MCF 10A (cell line): ENCODE measurements at places on chromosomes 6 and 20. TPM values are rescaled to one million over a fixed set of nuclear protein-coding genes. Genes with fewer than 3 reads are reported as not detected.

SAMD3 gene
- total RNA-seq, result not detected in 2 replicates

SRSF12 gene
- total RNA-seq, result 1.1 and 1.2 TPM in 2 replicates

WRNIP1 gene
- 33.4 and 44.8 TPM in 2 replicates for total RNA-seq

RIPPLY2 gene
- total RNA-seq, result not detected in 2 replicates

OLIG3 gene
- total RNA-seq, result not detected in 2 replicates

EFCAB8 gene
- total RNA-seq, result not detected in 2 replicates

DNA sequence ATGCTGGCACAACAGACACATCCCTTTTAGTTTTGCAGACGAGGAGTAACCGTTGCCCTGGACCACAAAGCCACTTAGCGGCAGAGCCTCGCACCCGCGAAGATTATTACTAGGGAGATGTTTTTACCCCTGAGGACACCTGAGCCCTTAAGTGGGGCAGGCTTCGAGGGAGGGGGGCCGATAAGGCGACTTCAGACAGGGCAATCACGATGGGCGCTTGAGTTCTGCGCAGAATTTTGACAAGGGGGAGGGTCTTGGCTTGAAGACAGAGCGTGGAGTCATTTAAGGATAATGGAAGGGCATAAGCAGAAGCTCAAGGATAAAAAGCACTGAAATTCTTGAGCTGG, 650 bp upstream of the TTK start:
- DNase-seq, result peak; percentile 5

DNA sequence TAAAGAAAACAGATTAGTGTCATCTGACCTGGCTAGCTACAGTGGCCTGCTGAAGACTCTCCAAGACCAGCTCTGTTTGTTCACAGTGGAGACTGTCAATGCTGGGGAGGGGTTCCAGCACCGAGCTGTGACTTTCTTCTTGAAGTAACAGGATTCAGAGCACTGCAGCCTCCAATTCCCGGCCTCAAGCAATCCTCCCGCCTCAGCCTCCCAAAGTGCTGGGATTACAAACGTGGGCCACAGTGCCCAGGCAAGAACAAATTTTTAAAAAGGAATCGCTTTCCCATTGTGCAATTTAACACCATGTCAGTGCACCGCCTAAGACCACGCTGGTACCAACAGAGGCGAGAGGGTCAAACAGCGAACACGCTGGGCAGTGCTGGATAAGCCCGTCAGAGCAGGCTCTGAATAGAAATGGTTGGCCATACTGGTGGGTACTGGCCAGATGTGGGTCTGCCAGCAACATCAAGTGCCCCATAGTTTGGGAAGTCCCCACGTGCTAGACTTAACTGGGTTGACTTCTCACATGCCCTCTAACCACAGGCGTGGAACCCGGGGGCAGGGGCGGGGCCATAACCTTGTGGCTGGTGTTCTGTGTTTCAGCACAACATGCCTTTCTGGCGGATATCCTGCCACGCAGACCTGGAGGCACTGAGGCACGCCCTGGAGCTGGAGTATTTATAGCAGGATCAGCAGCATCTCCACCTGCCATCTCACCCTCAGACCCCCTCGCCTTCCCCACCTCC, 168.9 kb downstream of the ZMYND8 start:
- no peak for DNase-seq

DNA sequence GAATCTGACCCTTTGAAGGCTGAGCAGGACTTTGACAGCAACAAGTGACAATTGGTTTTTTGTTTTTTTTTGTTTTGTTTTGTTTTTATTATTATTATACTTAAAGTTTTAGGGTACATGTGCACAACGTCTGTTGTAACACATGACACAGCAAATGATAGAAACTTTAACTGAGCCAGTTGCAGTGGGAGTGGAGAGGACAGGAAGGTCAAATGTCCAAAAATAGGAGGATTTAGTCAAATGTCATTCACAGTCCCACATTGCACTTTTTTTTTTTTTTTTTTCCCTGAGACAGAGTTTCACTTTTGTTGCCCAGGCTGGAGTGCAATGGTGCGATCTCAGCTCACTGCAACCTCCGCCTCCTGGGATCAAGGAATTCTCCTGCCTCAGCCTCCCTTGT, 223.0 kb downstream of the HIVEP2 start:
- no peak for DNase-seq

DNA sequence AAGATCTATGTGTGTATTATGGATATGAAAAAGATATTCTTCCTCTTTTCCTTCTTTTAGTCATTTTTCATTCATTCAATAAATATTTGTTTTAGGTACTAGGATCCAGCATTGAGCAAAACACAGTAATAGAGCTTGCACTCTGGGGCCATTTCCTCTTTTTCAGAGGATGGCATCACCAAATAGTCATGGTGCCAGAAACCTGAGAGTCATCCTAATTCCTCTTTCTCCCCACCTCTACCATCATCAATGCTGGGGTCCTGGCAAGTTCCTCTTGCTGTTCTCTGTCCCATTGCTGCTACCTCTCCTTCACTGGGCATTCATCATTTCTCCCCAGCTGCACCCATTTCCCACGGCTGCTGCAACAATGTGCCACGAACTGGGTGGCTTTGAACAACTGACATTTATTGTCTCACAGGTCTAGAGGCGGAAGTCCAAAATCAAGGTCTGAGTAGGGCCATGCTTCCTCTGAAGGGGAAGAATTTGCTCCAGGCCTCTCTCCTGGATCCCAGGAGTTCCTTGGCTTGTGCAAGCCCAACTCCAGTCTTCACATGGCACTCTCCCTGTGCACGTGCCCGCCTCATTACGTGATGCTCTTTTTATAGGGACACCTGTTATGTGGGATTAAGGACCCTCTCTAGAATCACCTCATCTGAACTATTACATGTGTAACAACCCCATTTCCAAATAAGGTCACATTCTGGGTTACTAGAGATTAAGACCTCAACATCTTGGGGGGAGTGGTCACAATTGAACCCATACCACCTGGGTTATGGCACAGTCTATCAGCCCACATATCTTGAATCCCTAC, 9.5 kb upstream of the IGF2R start:
- DNase-seq, result no peak

- peak; percentile 33 for DNase-seq
These were observed 129.8 kb downstream of the FOXO3 start for GRCh38 chr6:108690326-108691049.

GRCh38 chr6:15427331-15428070, 181.6 kb downstream of the JARID2 start:
- no peak for DNase-seq

- DNase-seq, result peak; percentile 21
These were observed 171.6 kb downstream of the MTHFD1L start for GRCh38 chr6:151036869-151037680.

- peak; percentile 14 for DNase-seq
These were observed 223.4 kb upstream of the FOXQ1 start for GRCh38 chr6:1088492-1089001.

- DNase-seq, result no peak
These were observed 8.7 kb upstream of the NPBWR2 start for GRCh38 chr20:64116016-64116415.

- no peak for DNase-seq
These were observed 7.4 kb downstream of the SLC52A3 start for GRCh38 chr20:760751-761417.

GRCh38 chr6:14176429-14176828, 58.9 kb downstream of the CD83 start:
- no peak for DNase-seq

GRCh38 chr6:17945111-17945510, 42.3 kb downstream of the KIF13A start:
- DNase-seq, result no peak

- no peak for DNase-seq
These were observed 18.9 kb upstream of the NXT1 start for GRCh38 chr20:23331450-23332350.

- DNase-seq, result peak; percentile 56
These were observed 851 bp downstream of the SNX5 start for GRCh38 chr20:17967521-17968365.

DNA sequence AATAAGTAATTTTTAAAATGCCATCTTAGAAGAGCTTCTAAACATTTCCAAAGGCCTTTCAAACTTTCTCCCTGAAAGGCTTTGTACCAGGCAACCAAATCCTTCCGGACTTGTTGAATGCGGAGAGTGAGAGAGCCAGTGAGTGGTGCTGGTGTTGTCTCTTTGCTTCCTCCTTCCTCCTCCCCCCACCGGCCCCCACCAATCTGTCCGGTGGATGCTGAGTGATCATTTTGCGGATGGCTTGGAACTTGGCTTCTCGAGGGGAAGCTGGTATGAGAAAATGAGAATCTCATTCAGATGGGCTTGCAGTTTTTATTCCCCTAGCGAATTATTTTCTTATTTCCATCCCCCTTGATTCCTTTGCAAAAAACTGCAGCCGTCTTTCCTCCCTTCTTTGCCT, 97.3 kb downstream of the ANKRD60 start:
- DNase-seq, result no peak

DNA sequence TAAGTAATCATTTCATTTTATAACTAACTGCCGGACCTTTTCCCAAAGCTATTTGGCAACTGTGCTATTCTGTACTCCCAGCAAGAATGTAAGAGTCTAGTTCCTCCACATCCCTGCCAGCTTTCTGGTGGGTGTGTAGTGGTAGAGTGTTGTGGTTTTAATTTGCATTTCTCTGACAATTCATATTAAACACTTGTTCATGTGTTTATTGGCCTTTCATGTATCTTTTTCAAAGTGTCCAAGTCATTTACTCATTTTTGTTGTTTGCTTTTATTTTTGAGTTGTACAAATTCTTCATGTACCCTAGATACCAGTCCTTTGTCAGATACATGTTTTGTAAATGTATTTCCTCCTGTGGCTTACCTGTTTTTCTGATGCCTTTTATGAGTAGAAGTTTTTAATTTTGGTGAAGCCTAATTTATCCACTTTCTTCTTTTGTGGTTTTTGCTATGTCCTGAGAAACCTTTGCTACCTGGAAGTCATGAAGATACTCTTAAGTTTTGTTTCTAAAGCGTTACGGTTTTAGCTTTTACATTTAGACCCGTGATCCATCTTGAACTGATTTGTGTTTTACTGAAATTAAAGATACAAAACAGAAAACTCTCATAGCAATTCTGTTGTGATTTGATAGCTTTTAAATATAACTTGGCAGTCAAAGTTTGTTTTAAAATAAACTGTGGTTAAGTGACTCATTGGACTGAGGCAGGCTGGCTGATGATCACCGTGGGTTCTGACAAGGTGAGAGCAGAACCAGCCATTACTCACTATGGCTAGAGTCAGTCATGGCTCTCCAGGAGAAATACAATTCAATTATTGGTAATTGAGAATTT, 8.0 kb downstream of the MYLIP start:
- peak; percentile 78 for DNase-seq

DNA sequence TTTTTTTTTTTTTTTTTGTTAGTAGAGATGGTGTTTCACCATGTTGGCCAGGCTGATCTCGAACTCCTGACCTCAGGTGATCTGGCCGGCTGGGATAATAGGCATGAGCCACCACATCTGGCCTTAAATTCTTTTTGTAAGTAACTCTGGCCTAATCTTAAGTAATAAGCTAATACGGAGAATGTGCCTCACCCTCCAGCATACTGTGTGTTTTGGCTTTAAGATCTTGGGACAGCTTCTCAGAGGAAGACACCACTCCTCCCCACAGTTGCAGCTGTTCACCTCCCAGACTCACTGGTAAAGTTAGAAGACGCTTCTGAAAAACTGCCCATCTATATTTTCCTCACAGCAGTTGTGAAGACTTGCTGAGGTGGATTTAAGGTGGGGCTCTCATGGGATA, 120.8 kb downstream of the CCDC170 start:
- no peak for DNase-seq

GRCh38 chr6:46521464-46521971, 30.3 kb upstream of the RCAN2 start:
- DNase-seq, result no peak

DNA sequence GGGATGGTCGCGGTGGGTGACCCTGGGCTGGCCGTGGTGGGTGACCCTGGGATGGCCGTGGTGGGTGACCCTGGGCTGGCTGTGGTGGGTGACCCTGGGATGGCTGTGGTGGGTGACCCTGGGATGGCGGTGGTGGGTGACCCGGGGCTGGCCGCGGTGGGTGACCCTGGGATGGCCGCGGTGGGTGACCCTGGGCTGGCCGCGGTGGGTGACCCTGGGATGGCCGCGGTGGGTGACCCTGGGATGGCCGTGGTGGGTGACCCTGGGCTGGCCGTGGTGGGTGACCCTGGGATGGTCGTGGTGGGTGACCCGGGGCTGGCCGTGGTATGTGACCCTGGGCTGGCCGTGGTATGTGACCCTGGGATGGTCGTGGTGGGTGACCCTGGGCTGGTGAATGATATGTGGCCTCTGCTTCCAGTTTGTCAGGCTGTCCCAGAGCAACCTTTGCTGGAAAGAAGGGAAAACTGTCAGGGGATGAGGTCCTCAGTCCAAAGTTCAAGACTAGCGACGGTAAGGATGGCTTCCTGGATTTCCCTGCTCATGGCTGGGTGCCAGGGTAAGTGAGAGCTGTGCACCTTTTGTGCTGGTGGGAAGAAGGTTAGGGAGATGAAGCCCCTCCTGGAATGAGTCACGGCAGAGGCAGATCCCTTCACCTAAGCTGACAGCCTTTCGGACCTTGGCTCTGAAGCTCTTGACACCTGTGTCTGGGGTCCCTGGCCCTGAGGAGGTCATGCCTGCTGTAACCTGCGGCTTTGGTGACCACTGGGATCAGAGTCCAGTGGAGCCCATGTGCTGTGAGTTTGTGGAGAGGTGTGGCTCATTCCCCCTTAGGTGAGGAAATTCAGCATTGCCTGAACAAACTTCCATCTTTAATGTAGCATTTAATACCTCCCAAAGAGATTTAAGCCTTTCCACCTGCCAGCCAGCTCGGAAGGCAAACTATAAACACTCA, 19.1 kb upstream of the PCMTD2 start:
- DNase-seq, result no peak

DNA sequence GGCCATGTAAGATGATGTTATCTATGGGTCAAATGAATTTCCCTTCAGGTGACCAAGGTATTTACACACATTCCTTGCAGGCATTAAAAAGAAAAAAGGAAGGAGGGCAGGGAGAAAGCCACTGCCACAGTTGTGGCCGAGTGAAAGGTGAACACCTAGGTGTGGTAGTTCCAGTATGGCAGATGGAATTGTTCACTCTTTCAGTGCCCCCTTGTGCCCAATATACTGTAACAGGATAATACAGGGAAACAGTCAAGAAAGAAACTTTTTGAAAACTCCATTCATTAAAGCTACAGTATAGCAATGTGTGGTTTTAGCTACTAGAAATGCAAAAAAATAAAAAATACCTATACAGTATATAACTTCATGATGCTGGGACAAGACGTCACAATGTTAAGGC, 52.1 kb downstream of the BMP2 start:
- peak; percentile 42 for DNase-seq
